NCI-H2227 treated with DMSO at 0.1 percent for 48 hours (cell line): ENCODE measurements at places on chromosomes 13 and 19.
A peak's percentile ranks its signal among the peaks of the same experiment; 100 is the strongest.

DNA sequence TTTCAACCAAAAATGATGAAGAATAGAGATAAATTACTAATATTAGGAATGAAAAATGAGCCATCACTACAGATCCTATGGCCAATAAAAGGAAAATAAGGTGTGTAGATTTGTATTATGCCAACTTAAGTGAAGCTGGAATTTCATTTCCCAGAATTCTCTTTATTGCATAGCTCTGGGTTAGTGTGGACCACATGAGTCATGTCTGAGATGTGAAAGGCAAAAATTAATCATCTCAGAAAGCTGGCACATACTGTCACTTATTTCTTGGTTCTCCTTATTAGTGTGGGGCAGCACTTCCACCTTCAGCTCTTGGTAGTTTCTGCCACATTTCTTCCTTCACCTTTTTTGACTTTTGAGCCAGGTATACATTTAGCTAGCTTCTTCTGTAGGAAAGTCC lies 82.6 kb downstream of the KATNAL1 start:
- DNase-seq: no peak

GRCh38 chr19:51803967-51804366 lies 9.0 kb downstream of the FPR3 start:
- no peak for DNase-seq

- DNase-seq: no peak
These were observed 1198.5 kb downstream of the EFNB2 start for GRCh38 chr13:105336706-105337576.

DNA sequence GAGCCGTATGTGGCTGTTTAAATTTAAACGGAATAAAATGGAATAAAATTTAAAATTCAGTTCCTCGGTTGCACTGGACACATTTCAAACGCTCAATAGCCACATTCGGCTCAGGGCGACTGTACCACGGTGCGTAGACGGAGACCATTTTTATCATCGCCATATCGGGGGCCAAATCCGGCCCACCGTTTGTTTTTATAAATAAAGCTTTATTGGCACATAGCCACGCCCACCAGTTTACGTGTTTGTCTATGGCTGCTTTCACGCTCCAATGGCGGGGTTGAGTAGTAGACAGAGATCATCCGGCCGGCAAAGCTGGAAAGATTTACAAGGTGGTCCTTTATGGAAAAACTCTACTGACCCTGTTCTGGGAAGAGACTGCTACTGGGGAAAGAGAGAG lies 33.0 kb downstream of the PTPRS start:
- no peak for DNase-seq

DNA sequence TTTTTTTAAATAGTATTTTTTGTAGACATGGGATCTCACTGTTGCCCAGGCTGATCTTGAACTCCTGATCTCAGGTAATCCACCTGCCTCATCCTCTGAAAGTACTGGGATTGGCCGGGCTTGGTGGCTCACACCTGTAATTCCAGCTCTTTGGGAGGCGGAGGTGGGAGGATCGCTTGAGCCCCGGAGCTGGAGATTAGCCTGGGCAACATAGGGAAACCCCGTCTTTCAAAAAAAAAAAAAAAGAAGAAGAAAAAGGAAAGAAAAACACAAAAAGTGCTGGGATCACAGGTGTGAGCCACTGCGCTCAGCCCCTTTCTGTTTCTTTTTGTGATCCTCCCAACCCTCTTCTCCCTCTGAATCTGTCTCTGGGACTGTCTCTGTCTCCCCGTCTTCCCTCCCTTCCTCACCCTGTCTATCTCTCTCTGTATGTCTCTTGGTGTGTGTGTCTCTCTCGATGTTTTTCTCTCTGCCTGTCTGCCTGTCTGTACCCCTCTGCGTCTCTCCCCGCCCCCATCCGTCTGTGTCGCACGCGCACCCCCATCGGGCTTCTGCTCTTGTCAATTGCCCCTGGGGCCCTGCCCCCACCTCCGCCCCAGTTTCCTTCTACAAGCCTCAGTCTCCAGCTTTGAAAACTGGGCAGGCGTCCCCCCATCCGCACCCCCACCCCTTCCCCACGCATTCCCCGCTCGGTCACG lies 540 bp upstream of the ZFP36 start:
- DNase-seq: peak; percentile 98

DNA sequence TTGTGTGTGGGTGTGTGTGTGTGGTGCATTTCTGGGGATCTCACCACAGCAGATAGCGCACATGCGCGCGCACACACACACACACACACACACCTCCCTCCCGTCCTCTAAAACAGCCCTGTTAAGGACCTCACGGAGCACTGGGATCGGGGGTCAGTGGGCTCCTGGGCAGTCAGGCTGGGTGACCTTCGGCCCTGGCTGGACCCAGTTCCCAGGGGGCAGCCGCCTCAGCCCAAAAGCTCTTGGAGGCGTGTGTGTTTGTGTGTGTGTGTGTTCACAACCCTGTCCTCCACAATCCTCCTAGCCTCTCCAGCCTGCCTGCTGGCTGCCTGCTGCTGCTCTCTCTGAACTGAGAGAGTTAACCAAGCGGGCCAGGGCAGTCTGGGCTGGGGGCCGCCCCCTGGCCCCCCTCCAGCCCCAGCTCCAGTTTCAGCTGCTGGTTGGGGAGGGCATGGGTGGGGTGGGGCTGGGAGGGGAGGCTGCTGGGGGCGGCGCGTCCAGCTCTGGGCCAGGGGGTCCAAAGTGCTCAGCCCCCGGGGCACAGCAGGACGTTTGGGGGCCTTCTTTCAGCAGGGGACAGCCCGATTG lies at the start of gene FXYD1:
TSS of gene FXYD1 (plus strand) at position 520 of the 588 bp plus-strand sequence. CDS start 1,256 bp downstream, outside the sequence.
- DNase-seq: no peak

DNA sequence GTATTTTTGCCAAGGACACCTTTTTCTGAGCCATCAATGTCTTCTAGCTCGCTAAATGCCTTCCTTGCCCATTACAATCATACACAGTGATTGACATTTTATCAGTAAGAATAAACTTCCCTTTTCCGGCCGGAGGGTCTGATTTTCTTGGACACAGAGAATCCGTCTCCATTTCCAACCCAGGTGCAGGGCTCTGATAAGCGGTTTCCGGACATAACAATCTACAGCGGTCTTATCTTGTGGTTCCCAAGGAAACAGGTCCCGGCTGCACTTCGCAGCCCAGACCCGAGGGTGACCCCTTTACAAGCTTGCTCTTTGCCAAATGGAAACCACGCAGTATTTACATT lies 5.1 kb upstream of the ZNF77 start:
- DNase-seq: no peak

DNA sequence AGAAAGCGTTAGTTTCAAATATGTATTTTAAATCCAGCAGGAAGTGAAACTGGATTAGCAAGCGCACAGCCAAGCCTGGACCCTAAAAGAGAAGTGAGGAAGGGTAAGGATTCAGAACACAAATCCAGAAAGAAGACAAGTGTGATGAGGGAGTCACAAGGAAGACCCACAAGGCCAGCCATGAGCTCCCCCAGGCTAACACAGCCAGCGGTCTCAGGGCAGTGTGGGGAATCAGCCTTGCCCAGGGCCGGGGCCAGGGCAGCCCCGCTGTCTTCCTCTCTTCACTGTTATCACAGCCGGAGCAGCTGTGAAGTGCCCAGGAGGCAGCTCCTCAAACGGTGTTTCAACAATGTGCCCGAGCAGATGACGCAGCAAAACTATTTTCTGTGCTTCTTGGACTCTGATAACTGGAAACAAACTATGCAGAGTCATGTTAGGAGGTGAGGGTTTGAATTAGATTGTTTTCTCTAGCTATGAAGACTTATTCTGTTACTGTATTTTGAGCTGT lies 12.2 kb upstream of the CDC16 start:
- DNase-seq: no peak
